ENCODE measurements at places on chromosomes 7 and 10. TPM values are rescaled to one million over a fixed set of nuclear protein-coding genes. Genes with fewer than 3 reads are reported as not detected.

PRSS2 gene
- total RNA-seq = not detected

DNA sequence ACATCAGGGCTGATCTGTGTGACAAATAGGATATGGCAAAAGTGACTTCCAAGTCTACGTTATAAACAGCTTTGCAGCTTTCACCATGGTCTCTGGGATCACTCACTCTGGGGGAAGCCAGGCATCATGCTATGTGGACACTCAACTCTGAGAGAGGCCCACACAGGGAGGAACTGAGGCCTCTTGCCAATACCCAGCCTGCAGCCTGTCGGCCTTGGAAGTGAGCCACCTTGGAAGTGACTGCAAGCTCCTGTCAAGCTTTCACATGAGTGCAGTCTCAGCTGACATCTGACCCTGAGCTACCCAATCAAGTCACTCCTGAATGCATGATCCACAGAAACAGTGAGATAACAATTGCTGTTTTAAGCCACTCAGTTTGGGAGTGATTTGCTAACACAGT is 56.5 kb downstream of the MMRN2 start:
- DNase-seq = no peak

DNA sequence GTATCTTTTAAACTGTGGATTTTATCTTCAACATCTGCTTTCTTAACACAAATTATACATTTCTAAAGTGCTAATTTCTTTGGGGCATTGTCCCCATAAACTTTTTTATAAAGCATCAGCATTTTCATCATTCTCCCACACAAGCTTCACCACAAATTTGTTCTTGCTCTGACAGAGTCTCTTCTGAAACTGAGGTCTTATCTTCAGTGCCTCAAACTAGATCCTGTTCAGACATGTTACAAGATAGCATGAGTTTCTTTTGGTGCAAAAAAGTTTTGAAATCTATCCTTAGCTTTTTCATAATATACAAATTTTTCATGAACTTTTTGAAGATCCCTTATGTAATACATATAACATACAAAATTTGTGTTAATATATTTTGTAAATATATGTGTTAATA is 346.6 kb downstream of the IPMK start:
- DNase-seq = no peak

CAMK2B gene
- 2.7 TPM for total RNA-seq

DNA sequence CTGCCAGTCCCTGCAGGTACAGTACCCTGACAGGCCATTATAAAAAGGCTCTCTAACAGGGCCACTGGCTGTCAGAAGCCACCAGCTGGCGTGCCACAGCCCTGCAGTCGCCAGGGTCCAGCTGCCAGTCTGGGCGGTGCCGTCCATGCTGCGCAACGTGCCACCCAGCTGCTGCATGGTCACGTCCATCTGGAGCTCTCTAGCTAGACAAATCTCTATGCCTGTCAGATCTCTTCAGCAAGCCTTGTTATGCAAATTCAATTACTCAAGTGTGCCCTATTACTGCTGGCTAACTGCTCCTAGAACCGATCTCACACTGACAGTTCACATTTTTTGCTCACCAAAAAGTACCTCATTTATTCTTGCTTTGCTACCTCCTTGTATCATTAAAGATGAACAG is 75.9 kb downstream of the HIBADH start:
- no peak for DNase-seq

DNA sequence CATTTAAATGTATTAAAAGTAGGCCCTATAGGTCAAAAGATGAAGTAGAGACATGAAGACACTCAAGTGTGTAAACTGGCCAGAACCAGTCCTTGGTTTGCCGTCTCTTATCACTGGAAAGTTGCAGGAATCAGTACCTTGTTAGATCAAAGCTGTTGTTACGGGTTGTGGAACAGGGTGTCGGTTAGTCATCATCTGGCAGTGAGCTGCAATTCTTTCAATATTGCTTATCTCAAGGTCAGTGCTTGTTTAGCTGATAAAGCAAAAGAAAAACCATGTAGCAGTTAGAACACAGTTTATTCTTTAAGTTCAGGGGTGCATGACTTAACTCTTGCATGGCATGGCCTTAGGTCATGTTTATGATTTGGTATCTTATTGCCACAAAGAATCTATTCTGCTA is 10.0 kb upstream of the SLC13A1 start:
- peak; percentile 40 for DNase-seq

DNA sequence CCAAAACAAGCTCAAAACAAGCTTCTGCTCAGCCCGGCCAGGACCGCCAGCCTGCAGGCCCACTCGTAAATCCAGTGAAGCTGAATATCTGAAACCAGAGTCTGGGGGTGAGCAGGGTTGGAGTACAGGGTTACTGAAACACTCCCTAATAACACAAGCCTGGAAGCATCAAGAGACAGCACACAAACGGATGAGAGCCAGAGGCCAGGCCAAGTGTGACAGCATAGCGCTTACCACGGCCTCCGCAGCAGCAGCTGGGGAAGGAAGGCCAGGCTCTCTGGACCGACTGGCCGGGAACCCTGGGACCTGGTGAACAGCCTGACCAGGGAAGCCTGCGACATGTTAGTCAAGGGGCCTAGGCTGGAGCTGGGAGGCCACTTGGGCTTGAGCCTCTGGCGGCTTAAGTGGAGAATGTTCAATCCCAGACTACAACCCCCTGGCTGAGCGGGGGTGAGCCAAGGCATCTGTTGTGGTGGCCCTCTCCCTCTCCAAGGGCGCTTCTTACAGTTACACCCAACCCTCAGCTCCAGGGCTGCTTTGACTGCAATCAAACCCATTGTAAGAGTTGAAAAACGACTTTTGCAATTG is 21.7 kb upstream of the RNF32 start:
- no peak for DNase-seq

ZNF32 gene
- 21.0 TPM for total RNA-seq

DNA sequence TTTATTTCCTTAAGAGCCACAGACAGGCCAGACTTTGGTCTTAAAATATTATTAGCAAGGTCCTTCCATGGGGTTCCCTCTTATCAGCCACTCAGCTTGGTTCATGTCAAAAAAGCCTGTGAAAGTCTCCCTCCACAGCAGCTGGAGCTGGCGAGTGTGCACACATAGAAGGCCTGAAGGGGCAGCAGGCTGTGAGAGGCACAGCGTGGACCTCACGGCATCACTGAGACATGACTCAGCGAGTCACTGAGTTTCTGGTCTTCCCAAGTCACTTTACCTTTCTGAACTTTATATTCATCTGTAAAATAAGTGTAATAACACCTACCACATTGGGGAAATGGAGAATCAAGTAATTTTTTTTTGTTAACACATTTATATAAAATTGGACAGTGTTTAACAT is 8.7 kb downstream of the TAF3 start:
- no peak for DNase-seq

- no peak for DNase-seq
These were observed 1.3 kb downstream of the IKZF1 start for GRCh38 chr7:50305583-50306493.

SNX10 gene
- total RNA-seq = 0.39 TPM

VAX1 gene
- not detected for total RNA-seq

DNA sequence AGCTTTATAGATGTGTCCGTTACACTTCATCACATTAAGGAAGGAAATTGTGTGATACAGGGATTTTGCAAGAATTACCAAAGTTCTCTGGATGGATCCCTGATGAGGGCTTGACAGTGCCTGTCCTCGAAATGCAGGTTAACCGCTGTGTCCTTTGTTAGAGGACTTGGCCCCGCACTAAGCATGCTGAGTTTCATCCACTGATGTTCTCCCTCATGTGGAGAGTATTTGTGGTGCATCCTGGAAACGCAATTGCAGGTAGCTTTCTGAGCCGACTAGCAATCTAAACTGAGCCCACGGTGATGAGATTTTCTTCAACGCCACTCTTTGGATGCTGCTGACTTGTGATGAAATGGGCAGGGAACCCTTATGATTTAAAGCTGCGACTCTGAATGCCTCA is 71.9 kb upstream of the STK17A start:
- no peak for DNase-seq

DNA sequence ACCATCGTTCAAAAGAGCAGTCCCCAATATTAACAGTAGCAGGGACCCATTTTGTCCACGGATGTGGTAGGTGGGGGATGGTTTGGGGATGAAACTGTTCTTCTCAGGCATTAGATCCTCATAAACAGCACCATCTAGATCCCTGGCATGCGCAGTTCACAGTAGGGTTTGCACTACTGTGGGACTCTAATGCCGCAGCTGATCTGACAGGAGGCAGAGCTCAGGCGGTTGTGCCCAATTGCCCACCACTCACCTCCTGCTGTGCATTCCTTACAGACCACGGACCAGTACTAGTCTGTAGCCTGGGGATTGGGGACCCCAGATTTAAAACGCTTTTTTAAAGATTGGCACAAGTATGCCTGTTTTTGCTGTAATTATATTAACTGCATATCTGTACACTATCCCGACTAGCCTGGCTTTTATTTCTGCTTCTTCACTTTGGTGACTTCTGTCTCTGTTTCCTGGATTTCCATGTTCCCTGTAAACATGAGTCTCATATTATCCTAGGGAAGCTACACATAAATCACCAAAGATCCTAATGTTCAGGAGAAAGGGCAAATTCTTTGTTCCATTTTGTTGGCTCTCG is 163.3 kb upstream of the AKR1E2 start:
- DNase-seq = no peak

GRCh38 chr7:22654831-22655230 is 72.2 kb upstream of the IL6 start:
- no peak for DNase-seq

GRCh38 chr7:17434841-17435692 is 136.6 kb downstream of the AHR start:
- DNase-seq = no peak

RBM20 gene
- total RNA-seq = 0.13 TPM

DNA sequence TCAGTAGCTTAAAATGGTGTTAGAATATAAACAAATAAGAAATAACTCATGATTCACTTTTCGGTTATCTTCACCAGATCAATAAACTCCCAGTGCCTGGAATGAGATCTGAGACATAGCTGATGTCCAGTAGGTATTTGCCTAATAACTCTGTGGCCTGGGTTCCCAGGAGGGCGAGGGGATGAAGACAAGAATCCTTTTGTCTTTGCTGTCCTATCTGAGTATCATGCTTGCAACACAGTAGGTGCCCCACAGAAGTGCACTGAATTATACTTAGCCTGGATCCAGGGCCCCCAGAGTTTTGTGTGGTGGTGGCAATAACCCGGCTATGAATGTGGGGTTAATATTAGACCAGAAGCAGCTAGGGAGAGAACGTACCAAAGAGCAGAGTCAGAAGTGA is 350.1 kb upstream of the AOAH start:
- DNase-seq = no peak

GRCh38 chr10:48414778-48415177 is 108.3 kb downstream of the MAPK8 start:
- no peak for DNase-seq

GRCh38 chr10:87696922-87697745 is 37.5 kb downstream of the PAPSS2 start:
- no peak for DNase-seq

FBXO24 gene
- 0.74 TPM for total RNA-seq

Measured in pulmonary artery endothelial cell (primary cell).